ENCODE measurements at places on chromosomes 7 and 10.

DNA sequence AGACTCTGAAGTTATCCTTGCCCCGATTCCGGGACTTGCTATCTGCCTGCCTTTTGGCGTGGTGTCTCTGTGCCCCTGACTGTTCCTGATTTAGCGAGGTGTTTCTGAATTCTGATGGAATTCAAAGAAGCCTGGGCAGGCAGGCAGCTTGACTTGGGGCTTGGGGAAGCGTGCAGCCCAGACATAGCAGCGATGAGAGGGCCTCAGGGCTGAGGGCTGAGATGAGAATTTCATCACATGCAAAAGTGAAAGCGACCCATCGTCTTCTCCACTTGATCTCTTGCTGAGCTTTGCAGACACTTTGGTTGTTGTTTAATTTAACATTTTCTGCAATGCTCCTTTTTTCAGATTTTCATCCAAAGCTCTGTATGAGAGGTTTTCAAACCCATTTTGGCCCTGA lies 57.8 kb downstream of the TCF7L2 start:
- DNase-seq, result no peak

DNA sequence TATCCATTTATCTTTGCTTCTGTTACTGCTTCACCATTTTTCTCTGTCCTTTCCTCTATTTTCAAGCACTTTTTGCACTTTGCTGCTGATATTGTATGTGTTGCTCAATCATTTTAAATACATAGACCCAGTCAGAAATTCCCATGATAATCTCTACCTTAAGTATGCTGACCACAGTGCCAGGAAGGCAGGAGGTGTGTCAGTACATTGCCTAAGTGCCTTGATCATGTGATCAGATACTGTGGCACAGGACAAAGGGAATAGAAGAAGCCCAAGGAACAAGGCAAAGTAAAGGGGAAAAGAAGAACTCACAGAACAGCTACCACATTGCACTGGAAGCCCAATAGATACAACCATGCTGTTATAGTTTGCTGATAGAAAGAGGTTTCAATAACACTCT lies 53.7 kb upstream of the CD36 start:
- peak; percentile 14 for DNase-seq

DNA sequence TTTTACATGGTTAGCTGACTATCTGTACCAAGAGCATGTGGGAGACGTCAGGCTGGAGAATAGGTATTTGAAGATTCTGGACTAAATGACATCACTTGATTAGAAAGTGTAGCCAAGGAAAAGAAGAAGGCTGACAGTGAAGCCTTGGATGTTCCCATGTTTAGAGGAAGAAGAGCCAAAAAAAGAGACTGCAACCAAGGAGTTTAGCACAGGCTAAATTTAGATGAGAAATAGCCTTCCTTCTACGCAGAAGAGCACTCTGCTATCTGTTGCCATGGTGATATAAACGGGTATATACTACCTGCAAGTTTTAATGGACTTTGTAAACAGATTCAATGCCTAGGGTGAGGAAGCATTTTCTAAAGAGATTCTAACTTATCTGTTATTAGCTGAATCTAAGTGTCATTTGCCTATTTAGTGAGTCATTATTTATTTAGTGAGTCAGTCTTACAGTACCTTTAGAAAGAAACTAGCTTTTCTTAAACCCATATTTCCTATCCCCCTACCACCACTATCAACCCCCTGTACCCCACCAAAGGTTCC lies 69.8 kb downstream of the CDK6 start:
- DNase-seq, result peak; percentile 60

DNA sequence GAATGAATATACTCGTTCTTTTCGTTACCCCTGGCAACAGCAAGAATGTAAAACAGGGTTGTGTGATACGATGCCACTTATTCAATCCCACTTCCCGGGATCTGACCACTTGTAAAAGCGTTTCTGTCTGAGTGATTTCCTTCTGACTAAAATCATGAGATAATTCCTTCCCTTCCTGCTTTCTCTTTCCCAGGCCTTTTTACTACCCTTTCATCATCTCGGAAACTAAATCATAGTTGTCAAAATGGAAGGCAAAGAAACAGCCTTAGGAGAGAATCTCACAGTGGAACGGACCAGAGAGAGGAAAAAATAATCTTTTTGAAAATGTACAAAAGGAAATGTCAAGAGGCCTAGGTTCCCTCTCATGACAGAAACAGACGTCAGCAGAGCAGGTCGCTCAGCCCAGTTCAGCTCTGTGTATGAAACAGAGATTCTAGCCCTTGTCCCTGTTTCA lies 29.8 kb downstream of the DIP2C start:
- DNase-seq, result peak; percentile 66

- DNase-seq, result no peak
Measured at GRCh38 chr10:70773965-70774809, 11.0 kb downstream of the TBATA start.
